Pons (tissue), 1 donor: ENCODE measurements at places on chromosomes 5 and 9.

DNA sequence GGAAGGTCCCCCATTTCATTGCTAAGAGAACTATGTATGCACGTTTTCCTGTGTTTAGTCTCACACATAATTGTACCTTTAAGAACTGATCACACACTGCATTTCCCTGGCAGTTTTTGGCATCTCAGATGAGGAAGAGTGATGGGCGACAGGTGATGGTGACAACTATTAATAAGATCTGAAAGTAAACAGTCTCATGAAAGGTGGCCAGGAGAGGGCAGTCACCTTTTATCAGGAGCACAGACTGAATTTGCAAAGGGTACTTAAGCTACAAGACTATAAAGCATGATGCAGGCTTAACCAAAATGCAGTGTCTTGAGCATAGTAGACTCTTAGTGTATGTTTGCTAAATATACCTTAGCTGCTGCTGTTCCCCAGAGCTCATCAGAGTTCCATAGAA, 91.5 kb downstream of the GHR start:
- DNase-seq = no peak

DNA sequence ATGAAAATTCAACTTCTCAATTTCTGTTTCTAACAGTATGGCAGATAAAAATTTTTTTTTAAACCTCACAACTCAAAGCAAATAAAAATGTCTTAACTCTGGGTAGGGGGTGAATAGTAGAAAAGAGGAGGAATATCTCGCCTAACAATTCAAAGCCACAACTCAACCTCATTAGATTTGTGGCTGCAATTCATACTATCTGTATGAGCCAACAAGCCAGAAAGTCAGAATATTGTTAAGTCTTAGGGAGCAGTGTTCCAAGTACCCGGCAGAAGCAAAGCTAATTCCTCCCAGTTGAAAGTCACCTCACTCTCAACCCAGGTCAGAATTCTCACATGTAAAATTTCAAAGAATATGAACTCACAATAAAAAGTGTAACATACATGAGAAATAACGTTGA, 15.0 kb downstream of the PJA2 start:
- no peak for DNase-seq

DNA sequence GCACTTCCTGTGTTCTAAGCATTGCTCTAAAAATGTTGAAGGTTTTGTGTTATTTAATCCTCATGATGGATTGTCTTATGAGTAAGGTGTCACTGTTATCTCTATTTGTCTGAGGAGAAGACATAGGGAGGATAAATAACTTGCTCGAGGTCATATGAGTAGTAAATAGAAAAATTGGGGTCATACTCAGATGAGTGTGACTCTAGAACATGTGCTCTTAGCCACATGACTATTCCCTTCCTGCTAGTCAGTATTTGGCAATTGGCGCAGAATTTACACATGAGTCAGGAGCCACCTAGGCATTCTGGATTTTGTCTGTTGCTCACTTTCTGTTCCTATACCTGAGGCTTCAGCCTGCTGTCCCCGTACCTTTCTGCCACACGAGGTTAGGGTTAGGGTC, 234.6 kb upstream of the CD180 start:
- DNase-seq = no peak

DNA sequence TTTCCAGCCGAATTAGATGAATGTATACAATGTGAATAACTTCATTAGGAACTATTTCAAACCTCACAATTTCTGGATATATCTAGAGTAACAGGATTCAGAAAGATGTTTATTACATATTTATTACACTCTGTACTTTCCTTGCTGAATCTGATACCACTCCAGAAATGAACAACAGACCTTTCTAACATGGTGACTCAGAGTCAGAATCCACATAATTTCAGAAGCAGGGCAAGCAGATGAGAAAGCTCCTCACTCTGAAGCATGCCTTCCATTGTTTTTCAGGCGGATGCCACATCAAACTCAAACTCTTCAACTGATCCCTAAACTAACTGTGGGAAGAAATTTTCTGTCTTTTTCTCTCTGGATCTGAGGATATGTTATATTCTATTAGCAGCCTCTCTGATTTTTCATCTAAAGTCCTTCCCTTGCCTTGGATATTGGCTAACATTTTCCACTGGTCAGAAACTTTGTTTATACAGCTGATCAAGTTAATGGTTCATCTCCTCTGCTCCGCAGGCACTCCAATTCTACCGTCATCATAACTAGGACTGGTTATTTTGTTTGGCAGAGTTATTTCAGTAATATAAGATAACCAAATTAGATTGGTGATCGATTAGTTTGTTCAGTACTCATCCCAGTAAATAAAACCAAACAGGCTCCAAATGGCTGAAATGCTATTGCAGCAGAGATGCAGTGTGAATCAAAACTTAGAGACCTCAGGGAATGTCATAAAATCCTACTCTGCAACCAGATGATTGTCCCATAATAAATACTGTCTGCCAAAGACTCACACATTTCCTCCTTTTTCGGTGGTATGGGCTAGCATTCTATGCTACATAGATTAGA, 556.0 kb downstream of the EBF1 start:
- DNase-seq = peak; percentile 4

DNA sequence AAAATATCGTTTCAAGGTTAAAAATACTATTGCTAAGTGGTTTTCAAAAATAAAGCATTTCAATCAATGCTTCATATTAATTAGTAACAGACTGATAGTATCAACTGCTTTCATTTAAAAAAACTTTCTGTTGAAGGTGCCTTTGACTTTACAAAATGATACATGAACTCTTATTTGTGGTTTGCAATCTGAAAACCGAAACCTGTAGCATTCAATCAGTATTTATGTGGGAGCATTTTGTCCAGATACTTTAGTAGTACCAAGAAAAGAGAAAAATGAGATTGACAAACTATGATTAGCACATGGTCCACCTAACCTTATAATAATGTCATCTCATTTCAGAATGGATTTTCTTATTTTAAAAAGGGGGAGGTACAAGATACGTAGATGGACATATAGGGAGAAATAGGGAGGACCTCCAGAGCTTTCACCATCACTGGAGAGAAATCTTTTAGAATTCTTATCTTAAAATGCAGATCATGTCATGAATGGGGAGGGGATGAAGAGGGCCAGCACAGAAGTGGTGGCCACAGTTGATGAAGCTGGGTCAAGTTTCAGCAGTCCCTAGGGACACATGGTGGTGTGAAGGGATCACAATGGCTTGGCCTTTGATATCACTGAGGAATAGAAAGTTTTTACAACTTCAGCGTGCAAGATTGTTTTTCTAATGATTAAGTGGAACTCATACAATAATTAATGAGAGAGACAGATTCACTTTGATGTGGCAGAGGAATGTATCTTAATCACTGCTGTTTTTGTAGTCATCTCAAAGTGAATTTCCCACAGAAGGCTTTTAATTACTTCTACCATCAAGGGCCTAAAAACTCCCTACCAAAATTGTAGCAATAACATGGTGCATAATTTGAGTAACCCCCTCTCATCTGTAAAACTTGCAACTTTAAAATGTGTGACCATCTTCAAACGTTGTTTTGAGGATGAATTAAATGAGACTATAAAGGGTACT, 322.3 kb upstream of the EDIL3 start:
- no peak for DNase-seq

GRCh38 chr5:160209917-160210316, 19.4 kb upstream of the FABP6 start:
- no peak for DNase-seq

- no peak for DNase-seq
Observed at GRCh38 chr5:140165923-140166270, 9.1 kb upstream of the CYSTM1 start.

- no peak for DNase-seq
Observed at GRCh38 chr9:132978112-132978450, 413 bp upstream of the GFI1B start.

- DNase-seq = peak; percentile 65
Observed at GRCh38 chr5:117255211-117256027, 680.8 kb upstream of the SEMA6A start.

GRCh38 chr5:157734436-157734835, 3.2 kb downstream of the THG1L start:
- DNase-seq = no peak

- DNase-seq = no peak
Observed at GRCh38 chr5:105993027-105993426, 1677.7 kb downstream of the EFNA5 start.

DNA sequence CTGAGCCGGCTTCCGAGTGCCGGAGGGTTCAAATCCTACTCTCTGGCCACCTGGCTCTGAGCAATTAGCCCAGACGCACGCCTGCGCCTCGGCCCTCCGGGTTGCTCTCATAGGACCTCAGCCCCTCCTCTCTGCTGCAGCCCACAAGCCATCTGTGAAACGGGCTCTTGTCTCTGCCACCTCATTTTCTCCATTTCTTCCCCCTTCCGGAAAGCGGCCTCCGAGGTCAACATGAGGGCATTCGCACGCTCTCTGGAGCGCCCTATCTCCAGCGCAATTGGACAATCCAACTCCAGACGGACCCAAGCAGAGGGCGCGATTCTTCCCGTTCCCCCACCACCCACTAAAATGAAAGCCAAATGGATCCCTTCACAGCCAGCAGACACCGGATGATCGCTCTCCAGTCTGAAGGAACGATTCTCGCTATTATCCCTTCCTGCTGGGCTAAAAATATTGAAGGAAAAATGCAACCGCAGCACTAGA, 41.5 kb downstream of the VAV2 start:
- no peak for DNase-seq

- no peak for DNase-seq
Observed at GRCh38 chr9:114028646-114029045, 49.5 kb downstream of the AMBP start.

GRCh38 chr5:141342773-141343172, 856 bp upstream of the PCDHGA3 start:
- DNase-seq = no peak

DNA sequence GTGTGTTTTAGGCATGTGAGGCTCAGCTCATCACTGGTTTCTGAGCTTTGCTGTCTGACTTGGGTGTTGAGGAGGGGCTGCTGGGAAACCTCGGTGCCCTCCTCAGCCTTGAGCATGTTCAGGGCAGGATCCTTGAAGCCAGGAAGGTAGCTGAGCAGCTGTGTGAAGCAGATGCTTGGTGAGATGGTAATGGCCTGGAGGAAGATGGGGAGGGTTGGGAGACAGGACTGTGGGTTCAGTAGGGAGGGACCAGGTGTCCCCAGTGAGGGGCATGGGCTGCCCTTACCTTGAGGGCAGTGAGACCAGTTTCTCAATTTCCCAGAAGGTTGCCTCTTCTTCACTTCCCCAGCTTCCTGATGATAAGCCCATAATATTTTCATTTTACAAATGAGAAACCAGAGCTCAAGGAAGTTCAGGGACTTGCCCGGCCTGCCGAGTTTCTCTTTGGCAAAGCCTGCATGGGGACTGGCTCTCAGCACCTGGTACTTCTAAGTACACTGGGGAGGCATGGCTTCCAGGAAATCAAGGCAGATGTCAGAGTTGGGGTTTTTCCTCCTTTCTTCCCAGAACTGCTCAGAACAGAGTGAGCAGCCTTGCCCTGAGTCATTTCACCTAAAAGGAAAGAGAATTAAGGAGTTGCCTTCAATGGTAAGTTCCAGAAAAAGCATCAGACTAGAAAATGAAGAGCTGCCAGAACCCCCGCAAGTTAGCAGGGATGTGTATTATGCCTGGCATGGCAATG, 225.7 kb downstream of the MAST4 start:
- no peak for DNase-seq

DNA sequence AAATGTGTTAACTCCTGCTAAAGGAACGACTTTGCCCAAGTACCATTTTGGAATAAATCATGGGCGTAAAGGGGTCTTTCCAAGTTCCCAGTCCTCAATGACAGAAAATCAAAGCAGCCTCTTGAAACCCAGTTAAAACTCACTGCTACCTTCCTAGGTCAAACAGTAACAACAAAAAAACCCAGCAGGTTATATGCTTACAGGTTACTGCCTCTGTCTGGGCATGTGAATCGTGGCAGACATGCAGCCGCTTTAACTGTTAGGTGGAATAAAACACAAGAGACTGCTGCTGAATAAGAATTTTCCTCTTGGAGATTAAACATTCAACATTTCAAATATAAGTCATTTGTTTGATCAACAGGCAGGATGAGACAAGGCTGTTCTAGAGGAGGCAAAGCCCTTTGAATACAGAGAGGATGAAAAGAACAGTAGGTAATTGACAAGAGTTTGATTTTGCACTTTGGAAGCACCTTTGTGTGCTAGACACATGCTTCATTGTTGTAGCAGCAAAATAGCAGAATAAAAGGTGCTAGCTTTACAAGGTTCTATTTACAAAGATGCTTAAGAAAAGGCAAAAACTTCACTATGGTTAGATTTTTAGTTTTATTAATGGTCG, 319.4 kb downstream of the NDUFS4 start:
- DNase-seq = no peak

- DNase-seq = no peak
Observed at GRCh38 chr5:137310051-137310730, 188.9 kb downstream of the SPOCK1 start.

GRCh38 chr9:75083188-75083970, 4.6 kb downstream of the NMRK1 start:
- DNase-seq = peak; percentile 60
